Bronchus fibroblast of lung (primary cell): ENCODE measurements at places on chromosomes 13 and 19. TPM values are rescaled to one million over a fixed set of nuclear protein-coding genes. Genes with fewer than 3 reads are reported as not detected.

Gene ZNF57
- total RNA-seq = 1.8 and 2.5 TPM in 2 replicates

Gene GFY
- not detected in 2 replicates for total RNA-seq

Gene FPR1
- not detected in 2 replicates for total RNA-seq

Gene ZNF382
- 5.4 and 6.2 TPM in 2 replicates for total RNA-seq

Gene DCT
- total RNA-seq = not detected in 2 replicates

Gene ZNF610
- 1.5 and 1.8 TPM in 2 replicates for total RNA-seq

Gene ZNF837
- 0.89 and 2.4 TPM in 2 replicates for total RNA-seq

Gene OR7D2
- total RNA-seq = not detected in 2 replicates

Gene HCST
- not detected in 2 replicates for total RNA-seq

Gene AMH
- total RNA-seq = 0.67 TPM in 1 of 2 replicates, not detected in the other

Gene OLFM4
- not detected in 2 replicates for total RNA-seq

Gene NLRP11
- total RNA-seq = not detected in 2 replicates

Gene LMTK3
- total RNA-seq = under 0.01 and 0.17 TPM in 2 replicates

Gene GDF15
- 42.1 and 46.7 TPM in 2 replicates for total RNA-seq

Gene MBD3L2
- total RNA-seq = not detected in 2 replicates

Gene PTH2
- not detected in 2 replicates for total RNA-seq

Gene PLPP2
- total RNA-seq = 14.6 and 18.6 TPM in 2 replicates

Gene ACTMAP
- total RNA-seq = 3.9 and 4.7 TPM in 2 replicates

Gene SPACA4
- total RNA-seq = not detected in 2 replicates

Gene PDE4C
- not detected in 2 replicates for total RNA-seq

Gene PLVAP
- total RNA-seq = not detected in 2 replicates

Gene CILP2
- under 0.01 and 0.15 TPM in 2 replicates for total RNA-seq

Gene ZNF443
- 0.89 and 1.0 TPM in 2 replicates for total RNA-seq

Gene HSPB6
- 20.1 and 22.5 TPM in 2 replicates for total RNA-seq

Gene PGLYRP2
- not detected in 2 replicates for total RNA-seq

Gene PSG1
- not detected in 2 replicates for total RNA-seq

Gene SPHK2
- 12.2 and 12.9 TPM in 2 replicates for total RNA-seq

Gene CAMSAP3
- total RNA-seq = 0.17 TPM in 1 of 2 replicates, not detected in the other

Gene KCNK6
- total RNA-seq = 3.2 and 3.4 TPM in 2 replicates

Gene LACC1
- total RNA-seq = 1.6 and 4.2 TPM in 2 replicates

Gene PPP1R13L
- 2.7 and 3.3 TPM in 2 replicates for total RNA-seq

Gene GNG7
- total RNA-seq = under 0.01 and 0.15 TPM in 2 replicates

Gene KLF1
- 0.17 TPM in 1 of 2 replicates, not detected in the other for total RNA-seq

Gene ATP8B3
- 4.6 and 5.5 TPM in 2 replicates for total RNA-seq

Gene LSR
- total RNA-seq = 1.8 and 2.0 TPM in 2 replicates

Gene ERICH6B
- not detected in 2 replicates for total RNA-seq

Gene ZSCAN18
- 29.7 and 29.9 TPM in 2 replicates for total RNA-seq

Gene DACH1
- under 0.01 and 0.17 TPM in 2 replicates for total RNA-seq

Gene KDM4B
- 9.2 and 9.6 TPM in 2 replicates for total RNA-seq

Gene XAB2
- 31.1 and 39.8 TPM in 2 replicates for total RNA-seq

Gene IGFL2
- total RNA-seq = not detected in 2 replicates

Gene C1QTNF9B
- total RNA-seq = 0.74 TPM in 1 of 2 replicates, not detected in the other

Gene RFPL4AL1
- not detected in 2 replicates for total RNA-seq

Gene NMRK2
- not detected in 2 replicates for total RNA-seq

Gene MISP
- total RNA-seq = under 0.01 TPM in 1 of 2 replicates, not detected in the other

Gene CRX
- not detected in 2 replicates for total RNA-seq

Gene ZNF784
- total RNA-seq = 1.9 and 3.0 TPM in 2 replicates

Gene SLC35E1
- total RNA-seq = 30.6 and 33.1 TPM in 2 replicates

Gene FGF21
- not detected in 2 replicates for total RNA-seq

Gene ZFP28
- total RNA-seq = 5.5 and 5.9 TPM in 2 replicates

Gene GPR180
- 6.4 and 6.9 TPM in 2 replicates for total RNA-seq
